Mesothelial cell of epicardium (in vitro differentiated cells): ENCODE measurements at places on chromosomes 3 and 15.
A peak's percentile ranks its signal among the peaks of the same experiment; 100 is the strongest.

DNA sequence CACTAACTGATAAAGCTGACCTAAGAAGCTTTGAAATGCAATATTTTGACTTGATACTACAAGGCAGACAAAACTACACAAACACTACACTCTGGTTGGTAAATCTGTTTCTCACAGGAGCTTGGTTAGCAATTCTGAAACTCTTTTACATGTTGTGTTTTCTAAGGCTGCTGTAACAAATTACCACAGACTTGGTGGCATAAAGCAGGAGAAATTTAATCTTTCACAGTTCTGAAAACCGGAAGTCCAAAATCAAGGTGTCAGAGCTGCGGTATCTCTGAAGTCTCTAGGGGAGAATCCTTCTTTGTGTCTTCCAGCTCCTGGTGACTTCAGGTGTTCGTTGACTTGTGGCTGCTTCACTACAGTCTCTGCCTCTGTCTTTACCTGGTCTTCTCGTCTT, 12.9 kb upstream of the PFN2 start:
- no peaks in the 10 kb centered on the region for H3K36me3 ChIP-seq
- H3K4me3 ChIP-seq = no peak overlapping the region
- peaks cover 2% of the 10 kb centered on the region for H3K4me1 ChIP-seq
- H3K27ac ChIP-seq = no peak overlapping the region

DNA sequence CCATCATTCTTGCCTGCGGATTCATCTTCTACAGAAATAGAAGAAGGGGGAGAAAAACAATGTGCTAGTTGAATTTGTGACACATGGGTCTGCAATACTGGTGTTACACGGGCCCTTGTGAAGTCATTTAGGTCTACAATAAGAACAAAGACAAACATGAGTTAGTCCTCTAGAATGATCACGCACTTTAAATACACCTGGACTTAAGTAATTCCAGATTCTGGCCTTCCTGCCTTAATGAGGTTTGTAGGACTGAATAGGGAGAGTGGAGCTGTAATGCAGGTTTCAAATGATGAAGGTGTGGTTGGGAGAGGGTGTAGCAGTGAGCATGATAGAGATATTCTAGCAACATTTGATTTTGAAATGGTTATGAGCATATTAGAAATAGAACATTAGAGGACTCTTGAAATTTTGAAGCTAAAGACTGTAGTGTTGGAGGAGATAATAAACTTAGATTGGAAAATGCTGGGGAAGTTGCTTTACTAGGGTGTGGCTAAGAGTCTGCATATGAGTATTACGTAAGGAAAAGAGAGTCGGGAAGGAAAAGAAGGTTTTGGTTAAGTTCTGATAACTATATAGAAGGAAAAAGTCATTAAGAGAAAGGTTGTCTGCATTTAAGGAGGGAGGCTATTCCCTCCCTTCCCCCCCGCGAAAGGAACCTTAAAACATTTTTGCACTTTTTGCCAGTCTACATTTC, 606 bp downstream of the EIF2A start:
- DNase-seq = no peak
- peaks cover 22% of the 10 kb centered on the region for H3K4me1 ChIP-seq
- H3K4me3 ChIP-seq = peak overlapping the region; percentile 98
- peak overlapping the region; percentile 100 for H3K27ac ChIP-seq
- no peaks in the 10 kb centered on the region for H3K27me3 ChIP-seq

DNA sequence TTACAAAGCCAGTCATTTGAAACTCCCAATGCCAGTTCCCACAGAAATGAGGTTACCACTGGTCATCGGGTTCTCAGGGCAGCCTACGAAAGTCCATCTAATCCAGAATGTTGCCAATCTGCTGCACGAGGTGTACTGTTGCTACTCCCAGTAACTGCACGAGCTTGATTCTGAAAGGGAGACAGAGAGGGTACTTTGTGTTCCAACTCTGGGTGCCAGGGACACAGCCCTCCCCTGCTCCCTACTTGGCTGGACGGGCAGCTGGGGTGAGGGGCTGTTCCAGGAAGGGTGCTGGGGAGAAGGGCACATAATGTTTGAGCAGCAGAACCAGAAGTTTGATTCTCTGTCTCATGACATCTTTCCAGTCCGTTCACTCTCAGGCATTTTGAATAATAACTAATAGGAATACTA, 27.1 kb upstream of the OSBPL11 start:
- no peak overlapping the region for H3K4me3 ChIP-seq
- H3K27me3 ChIP-seq = peaks cover 4% of the 10 kb centered on the region
- H3K4me1 ChIP-seq = peaks cover 1% of the 10 kb centered on the region

- H3K27me3 ChIP-seq = no peaks in the 10 kb centered on the region
- DNase-seq = no peak
- no peak overlapping the region for H3K4me3 ChIP-seq
- peak overlapping the region; percentile 43 for H3K27ac ChIP-seq
- H3K36me3 ChIP-seq = peaks cover 47% of the 10 kb centered on the region
These were observed 28.8 kb downstream of the LRRFIP2 start for GRCh38 chr3:37145611-37146010.

DNA sequence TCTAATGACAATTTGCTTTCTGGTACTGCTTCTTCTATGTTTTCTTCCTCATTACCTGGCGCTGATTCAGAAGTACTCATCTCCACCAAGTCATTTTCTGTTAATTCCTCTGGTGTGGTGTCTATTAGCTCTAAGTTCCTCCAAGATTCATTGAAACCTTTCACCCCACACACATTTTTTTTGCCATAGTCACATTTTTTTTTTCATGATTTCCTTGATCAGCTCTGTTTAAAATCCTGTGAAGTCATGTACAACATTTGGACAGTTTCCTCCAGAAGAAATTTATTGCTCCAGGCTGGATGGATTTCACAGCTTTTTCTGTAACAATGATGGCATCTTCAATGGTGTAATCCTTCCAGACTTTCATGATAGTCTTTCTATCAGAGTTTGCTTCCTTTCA, 243.2 kb upstream of the VEPH1 start:
- peaks cover 1% of the 10 kb centered on the region for H3K27me3 ChIP-seq
- DNase-seq = no peak
- H3K4me3 ChIP-seq = no peak overlapping the region

DNA sequence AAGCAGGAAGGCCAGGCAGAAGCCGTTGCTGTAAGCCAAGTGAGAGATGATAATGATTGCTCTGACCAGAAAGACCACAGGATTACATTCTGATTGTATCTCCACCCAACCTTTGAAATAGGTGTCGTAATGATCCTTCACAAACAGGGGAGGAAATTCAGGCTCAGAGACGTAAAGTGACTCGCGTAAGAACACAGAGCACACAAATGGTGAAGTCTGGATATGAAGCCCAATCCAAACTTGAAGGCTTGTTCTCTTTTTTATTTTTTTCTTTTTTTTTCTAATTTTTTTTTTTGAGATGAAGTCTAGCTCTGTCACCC, 25.3 kb upstream of the PIAS1 start:
- peaks cover 7% of the 10 kb centered on the region for H3K4me1 ChIP-seq
- H3K4me3 ChIP-seq = no peak overlapping the region
- no peak overlapping the region for H3K27ac ChIP-seq
- DNase-seq = no peak
- H3K36me3 ChIP-seq = no peaks in the 10 kb centered on the region
- no peaks in the 10 kb centered on the region for H3K27me3 ChIP-seq

DNA sequence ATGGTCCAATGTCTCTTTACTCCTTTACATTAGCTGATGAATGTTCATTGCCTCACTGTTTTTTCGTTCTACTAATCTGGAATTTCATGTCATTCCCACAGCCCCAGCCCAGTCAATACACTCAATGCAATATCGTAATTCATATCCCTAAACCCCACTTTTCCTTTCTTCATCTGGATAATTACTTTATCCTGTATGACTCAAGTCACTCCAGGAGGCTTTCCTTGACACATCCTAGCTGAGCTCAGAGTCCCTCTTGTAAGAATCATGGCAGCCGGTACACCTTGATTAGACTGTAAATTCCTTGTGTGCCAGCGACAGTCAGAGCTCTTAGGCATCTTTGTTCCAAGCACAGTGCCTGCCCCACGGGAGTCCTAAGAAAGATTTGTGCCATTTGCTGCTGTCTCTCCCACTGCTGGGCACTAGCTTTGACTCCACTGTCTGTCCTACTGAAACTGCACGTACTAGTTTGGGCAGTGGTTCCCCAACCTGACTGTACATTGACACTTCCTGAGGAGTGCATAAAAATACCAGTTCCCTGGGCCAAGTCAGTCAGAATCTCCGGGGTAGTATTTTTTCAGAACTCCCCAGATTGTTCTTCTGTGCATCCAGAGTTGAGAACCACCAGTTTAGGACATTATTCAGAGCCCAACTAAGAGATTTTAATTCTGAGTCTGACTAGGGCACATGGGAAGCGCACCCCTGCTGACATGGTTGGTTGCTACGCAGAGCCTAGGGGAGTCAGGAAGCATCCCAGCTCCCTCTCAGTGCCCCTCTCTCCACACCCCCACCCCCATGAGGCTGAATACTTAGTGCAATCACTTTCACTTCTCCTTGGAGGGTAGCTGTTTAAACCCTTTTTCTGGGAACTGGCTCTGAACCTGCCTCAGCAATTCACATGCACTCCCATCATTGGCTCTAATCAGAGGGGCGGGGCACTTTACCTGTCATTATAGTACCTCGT, 19.5 kb upstream of the C3orf70 start:
- no peak overlapping the region for H3K4me3 ChIP-seq
- no peaks in the 10 kb centered on the region for H3K36me3 ChIP-seq
- DNase-seq = no peak
- no peak overlapping the region for H3K27ac ChIP-seq

DNA sequence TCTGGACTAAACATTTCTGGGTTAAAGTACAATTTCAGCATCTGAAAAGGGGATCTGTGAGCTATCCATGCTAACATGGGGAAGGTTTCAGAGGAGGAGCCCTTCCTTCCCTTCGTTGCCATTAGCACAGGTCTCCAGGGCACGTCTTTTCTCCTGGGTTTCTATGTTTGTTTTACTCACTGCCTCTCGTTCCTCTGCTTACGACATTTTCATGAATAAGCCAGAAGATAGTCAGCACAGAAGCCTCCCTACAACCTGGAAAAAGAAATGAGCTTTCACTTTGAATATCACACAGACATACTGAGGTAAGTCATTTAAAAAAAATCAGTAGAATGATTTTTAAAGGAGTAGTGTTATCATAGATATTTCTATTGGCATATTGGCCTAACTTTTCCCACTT, 117.2 kb upstream of the KCNMB2 start:
- peaks cover 4% of the 10 kb centered on the region for H3K4me1 ChIP-seq
- H3K4me3 ChIP-seq = no peak overlapping the region
- H3K36me3 ChIP-seq = no peaks in the 10 kb centered on the region
- no peak for DNase-seq
- no peaks in the 10 kb centered on the region for H3K27me3 ChIP-seq

- H3K36me3 ChIP-seq = no peaks in the 10 kb centered on the region
- H3K4me3 ChIP-seq = peak within 1 kb of the TSS; percentile 63
- peaks cover 4% of the 10 kb centered on the region for H3K4me1 ChIP-seq
- H3K27ac ChIP-seq = no peak within 1 kb of the TSS
These were observed at the start of gene ADCY5 for GRCh38 chr3:123448536-123449101. ADCY5 (minus strand) TSS chr3:123449090; CDS start chr3:123448545, 545 bp downstream.

- H3K27ac ChIP-seq = no peak overlapping the region
- peaks cover 4% of the 10 kb centered on the region for H3K4me1 ChIP-seq
- no peak overlapping the region for H3K4me3 ChIP-seq
- H3K27me3 ChIP-seq = no peaks in the 10 kb centered on the region
- peaks cover 3% of the 10 kb centered on the region for H3K36me3 ChIP-seq
These were observed 377.0 kb downstream of the FEZF2 start for GRCh38 chr3:61996366-61996765.

GRCh38 chr3:8183627-8184026, 318.0 kb upstream of the LMCD1 start:
- no peak overlapping the region for H3K27ac ChIP-seq
- no peaks in the 10 kb centered on the region for H3K27me3 ChIP-seq

DNA sequence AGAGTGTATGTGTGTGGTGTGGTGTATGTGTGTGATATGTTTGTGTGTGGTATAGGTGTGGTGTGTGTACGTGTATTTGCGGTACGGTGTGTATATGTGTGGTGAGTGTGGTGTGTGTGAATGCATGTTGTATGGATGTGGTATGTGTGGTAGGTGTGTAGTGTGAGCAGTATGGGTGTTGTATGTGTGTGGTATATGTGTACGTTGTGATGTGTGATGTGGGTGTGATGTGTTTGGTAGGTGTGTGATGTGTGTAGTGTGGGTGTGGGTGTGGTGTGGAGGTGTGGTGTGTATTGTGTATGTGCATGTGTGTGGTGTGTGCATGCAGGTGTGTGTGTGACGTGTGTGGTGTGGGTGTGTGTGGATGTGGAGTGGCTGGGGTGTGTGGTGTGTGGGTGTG, 58.7 kb downstream of the EFCAB12 start:
- no peak overlapping the region for H3K4me3 ChIP-seq
- DNase-seq = no peak
- peaks cover 2% of the 10 kb centered on the region for H3K27me3 ChIP-seq

DNA sequence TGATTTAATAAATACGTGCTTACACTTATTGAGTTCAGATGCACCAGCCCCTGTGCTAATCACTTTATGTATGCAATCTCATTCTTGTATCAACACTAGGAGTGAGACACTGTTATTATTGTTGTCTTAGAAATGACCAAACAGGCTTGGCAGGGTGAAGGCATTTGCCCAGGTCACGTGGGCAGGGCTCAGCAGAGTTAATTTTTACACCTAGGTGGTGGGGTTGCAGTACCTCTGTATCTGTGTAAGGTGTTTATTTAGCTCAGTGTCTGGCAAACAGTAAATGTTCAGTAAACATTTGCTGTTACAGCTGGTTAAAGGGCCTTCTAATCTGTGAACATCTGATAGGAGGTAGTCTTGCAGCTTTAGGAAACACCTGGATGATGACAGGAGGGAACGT, 200.0 kb downstream of the CACNA2D3 start:
- H3K27me3 ChIP-seq = peaks cover 4% of the 10 kb centered on the region
- no peaks in the 10 kb centered on the region for H3K36me3 ChIP-seq
- H3K4me1 ChIP-seq = peaks cover 17% of the 10 kb centered on the region
- no peak for DNase-seq
- no peak overlapping the region for H3K4me3 ChIP-seq

- no peak for DNase-seq
- H3K27ac ChIP-seq = no peak overlapping the region
- peaks cover 10% of the 10 kb centered on the region for H3K4me1 ChIP-seq
- H3K4me3 ChIP-seq = no peak overlapping the region
- peaks cover 17% of the 10 kb centered on the region for H3K27me3 ChIP-seq
- no peaks in the 10 kb centered on the region for H3K36me3 ChIP-seq
These were observed 9.8 kb downstream of the HEG1 start for GRCh38 chr3:125045965-125046364.

DNA sequence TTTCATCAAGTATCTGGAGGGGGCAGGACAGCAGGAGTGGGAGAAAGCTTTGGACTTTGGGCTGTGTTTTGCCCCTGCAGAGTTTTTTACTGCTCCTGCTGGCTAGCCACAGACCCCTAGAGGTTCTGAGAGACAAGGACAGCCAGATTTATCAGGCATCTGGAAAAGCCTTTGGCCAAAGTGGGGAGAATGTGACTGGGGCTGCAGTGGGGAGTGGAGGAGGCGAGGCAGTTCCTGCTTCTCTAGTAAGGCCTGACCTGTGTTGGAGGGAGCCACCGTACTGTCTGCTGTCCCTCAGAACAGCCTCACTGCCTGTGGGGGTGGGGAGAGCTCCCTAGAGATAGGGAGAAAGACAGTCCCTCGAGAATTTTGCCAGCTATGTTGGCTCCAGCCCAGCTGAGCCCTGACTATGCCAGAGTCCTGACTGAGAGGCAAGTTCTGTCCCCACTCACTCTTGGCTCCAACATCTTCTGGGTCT, 2.2 kb downstream of the ALPK3 start:
- H3K4me3 ChIP-seq = peak overlapping the region; percentile 68
- DNase-seq = no peak
- peak overlapping the region; percentile 98 for H3K27ac ChIP-seq
- no peaks in the 10 kb centered on the region for H3K27me3 ChIP-seq
- peaks cover 51% of the 10 kb centered on the region for H3K4me1 ChIP-seq
